ENCODE measurements at places on chromosomes 13 and 19.

DNA sequence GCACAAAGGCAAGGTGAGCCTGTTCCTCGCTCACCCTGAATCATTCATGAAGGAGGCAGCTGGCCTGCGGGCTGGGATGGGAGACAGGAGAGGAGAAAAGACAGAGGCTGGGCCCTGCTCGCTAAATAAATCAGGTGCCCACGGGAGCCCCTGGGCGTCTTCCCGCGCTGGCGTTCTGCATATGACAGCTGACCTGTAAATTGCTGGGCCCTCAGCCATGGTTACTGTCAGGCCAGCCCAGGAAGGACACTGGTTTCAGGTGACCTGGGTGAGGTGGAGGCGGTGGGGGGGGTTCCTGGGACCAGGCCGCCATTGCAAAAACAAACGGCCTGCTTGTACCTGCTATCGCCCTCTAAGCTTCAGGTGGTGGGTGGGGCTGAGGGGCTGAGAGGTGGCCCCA, 3.4 kb upstream of the PTBP1 start:
- no peak for DNase-seq

DNA sequence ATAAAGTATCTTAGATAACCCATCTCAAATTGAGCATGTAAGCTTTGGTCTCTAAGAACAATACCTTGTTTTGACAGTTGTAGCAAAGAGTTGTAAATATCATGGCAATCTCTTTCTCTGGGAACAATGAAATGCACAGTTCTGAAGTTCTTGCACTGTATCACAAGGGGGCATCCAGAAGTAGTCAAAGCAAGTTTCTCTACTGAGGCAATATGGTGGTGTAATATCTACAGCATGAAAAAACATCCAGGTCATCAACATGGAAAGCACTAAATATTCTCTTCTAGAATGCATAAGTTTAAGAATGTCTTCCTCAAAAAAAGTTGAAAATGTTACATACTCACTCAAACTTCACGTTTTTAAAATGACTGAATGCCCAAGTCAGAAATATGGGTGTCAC, 19.6 kb downstream of the MTMR6 start:
- DNase-seq: no peak

GRCh38 chr13:21913010-21913409, 242.1 kb downstream of the FGF9 start:
- DNase-seq: no peak

GRCh38 chr13:96539791-96540190, 449.9 kb downstream of the HS6ST3 start:
- DNase-seq: no peak

All from GM04503 (cell line).